ENCODE measurements at places on chromosomes 3 and 15.
A peak's percentile ranks its signal among the peaks of the same experiment; 100 is the strongest.

DNA sequence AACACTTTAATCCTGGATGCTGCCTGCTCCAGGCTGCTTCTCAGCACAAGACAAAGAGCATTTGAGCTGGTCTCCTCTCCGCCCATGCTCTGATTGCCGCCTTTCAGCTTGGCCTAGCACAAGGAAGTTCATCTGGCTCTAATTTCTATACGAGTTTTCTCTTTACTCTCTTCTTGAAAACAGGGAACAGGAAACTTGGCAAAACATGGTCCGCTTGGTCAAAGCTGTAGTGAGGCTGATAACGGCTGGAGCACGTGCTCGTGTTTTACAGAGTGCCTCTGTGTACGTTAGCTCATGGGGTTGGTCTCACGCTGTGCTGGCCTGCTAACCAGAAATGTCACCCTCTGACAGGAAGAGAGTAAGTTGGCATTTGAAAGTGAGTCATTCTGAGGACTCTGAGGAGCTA is 19.2 kb downstream of the RARRES1 start:
- DNase-seq: no peak

DNA sequence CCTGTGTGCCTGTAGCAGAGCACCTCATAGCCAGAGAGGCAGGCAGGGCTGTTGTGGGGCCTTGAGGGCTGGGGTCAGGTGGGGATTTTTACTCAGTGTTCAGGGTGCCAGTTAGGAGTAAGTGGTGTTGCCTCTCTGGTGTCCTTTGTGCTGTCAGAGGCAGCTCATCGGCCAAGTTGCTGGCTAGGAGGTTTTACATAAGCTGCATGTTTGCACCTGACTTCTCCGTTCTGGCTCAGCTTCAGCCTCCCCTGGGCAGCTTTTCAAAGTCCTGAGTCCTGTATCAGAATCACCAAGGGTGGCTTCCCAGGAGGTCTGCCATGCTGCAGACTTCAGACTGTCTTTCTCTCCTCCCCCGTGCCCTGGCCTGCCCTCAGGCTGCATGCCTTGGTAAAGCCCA is 242.6 kb upstream of the TPM1 start:
- no peak for DNase-seq

DNA sequence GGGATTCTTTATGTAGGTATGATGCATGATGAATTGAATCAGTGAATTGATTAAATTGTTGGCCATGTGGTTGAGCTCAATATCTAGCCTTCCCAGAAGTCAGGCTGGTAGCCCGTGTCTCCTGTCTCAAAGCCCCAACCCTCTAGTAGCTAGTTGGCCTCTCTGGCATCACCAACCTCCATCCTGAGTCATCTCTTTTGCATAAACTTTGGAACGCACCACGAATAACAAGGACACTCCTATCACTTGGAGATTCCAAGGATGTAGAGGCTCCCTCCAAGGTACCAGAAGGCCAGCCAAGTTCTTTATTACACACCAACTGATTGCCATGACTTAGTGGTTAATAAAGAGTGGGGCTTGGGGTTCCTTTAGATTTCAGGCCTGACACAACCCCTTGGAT is 148.4 kb downstream of the APBA2 start:
- no peak for DNase-seq

DNA sequence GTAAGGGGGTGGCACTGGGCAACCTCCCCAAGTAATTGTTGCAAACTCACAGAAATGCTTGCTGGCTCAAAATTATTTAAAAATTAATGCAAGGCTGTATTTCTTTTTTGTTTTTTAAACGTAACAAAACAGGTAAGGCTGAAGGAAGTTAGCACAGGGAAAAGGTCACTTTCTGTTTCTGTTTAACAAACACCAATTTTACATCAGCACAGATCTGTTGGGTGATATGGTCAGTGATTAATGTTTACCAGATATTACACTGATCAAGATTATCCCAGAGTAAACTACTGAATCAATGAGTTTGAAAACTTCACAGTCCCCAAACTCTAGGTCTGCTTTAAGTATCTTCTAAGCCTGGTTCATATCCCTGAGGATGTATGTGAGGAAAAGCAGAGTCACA is 558.0 kb downstream of the FOXP1 start:
- DNase-seq: no peak

GRCh38 chr3:52339612-52340011 is 23.5 kb downstream of the DNAH1 start:
- peak; percentile 39 for DNase-seq

GRCh38 chr15:57655809-57656208 is 50.7 kb upstream of the POLR2M start:
- DNase-seq: no peak

DNA sequence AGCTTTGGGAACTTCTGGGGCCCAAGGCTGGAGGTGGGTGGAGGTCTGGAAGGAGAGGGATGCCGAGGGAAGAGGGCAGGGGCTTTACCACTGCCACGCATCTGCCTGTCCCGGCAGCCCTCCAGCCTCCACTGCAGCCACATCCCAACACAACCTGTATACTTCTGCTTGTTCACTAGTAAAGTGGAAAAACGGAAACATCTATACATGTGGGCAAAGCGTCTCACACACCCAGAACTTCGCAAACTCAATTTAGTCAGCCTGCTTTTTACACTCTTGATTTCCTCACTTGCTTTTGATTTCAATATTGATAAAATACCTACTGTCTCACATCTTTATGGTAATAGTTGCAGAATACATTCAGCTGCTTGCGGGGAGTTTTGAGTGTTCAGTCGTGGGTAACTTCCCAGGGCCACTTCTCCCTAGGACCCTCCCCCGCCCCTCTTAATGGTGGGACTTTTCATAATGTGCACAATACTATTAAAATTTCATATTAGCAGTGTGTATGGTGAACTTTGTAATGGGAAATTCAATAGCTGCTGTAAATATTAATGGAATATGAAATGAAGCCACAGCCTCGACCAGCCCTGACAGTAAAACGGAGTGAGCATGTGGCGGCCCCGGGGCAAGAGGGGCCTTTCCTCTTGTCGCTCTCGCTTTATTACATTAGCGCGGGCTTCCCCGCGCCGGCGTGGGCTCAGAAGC is 85.2 kb downstream of the NR2F2 start:
- DNase-seq: no peak

DNA sequence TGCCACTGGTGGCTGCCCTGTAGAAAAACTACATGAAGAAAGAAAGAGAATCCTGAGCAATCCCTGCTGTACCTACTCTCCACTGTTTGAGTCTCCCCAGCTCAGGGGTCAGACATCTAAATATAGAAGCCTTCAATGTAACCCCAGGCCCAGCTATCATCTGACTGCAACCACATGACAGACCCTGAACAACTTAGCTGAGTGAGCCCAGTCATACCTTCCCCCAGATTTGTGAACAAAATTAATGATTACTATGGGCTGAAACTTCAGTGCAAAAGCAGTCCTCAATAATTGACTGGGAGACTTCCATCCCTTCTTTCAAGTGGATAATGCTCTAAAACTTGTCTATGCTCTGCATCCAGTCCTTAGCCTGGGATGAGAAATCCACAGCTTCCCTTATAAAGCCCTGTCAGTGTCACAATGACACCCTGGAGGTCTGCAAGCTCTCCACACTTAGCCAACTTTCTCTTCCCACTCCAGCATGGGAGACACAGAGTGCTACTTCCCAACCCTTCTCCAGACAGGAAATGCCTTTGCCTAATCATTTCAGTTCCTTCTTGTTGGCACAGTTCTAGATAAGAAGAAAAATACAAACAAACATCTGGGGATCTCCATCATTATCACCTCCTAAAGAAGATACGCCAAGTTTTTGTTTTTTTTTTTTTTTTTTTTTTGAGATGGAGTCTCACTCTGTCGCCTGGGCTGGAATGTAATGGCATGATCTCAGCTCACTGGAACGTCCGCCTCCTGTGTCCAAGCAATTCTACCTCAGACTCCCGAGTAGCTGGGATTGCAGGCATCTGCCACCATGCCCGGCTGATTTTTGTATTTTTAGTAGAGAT is 198.5 kb upstream of the GADL1 start:
- no peak for DNase-seq

DNA sequence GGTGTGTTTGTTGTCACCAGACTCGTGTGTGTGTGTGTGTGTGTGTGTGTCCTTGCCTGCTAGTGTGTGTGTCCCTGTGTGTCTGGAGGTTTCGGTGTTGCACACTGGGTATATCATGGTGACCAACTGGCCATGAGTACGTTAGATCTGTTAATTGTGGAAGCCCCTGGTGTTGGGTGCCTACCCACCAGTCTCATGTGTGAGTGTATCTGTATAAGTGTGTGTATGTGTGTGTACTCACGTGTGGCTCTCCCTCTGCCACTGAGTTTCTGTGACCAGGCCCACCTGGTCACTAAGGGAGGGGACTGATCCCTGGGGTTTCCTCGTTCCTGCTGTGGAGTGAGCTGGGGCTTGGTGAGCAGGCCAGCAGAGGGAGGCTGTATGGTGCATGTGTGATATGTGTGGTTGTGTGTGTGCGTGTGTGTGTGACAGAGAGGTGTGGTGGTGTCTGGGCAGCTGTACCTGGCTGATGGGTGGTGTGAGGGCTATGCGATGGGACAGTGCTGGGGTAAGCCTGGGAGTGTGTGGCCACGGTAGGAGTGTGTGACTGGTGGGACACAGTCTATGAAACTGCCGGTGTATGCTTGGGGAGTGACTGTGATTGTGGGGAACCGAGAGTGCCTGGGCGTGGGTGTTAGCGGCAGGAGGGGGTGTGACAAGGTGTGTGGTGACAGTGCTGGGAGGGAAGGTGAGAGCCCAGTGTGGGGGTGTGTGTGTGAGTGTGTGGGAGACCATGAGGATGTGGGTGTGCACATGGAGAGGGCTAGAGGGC is 1.8 kb downstream of the PRKCD start:
- no peak for DNase-seq

- no peak for DNase-seq
These were observed 18.5 kb downstream of the ZNF710 start for GRCh38 chr15:90019611-90020010.

DNA sequence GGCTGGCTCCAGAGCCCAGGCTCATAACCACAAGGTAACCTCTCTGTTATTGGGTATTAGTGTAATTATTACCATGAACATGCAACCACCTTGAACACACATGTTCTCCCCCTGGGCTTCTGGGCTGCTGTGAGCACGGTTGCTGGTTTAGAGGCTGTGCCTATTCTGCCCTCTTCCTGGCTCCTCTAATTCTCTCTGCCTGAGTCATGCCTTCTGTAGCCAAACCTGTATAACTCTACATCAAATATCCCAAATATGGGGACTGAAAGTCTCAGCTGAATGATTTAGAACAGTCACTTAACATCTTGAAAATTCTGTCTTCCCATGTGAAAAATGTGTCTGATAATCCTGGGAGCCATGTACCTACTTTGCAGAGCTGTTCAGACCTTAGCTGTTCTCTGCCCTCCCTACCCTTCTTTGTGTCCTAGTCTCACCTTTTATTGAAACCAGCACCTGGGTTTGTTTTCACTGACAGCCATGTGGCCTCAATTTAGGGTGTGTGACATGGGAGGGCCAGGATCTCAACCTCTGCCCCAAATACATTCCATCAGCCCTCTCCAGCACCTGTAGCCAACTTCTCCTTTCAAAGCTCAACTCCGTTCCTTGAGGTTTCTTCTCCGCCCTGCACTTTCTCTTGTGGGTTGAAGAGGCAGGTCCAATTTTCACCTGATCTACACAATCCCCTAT is 60.7 kb downstream of the PDZRN3 start:
- DNase-seq: no peak

Measured in femur (tissue), 1 donor.